Smooth muscle cell of trachea (primary cell): ENCODE measurements at places on chromosomes 11 and 22. TPM values are rescaled to one million over a fixed set of nuclear protein-coding genes. Genes with fewer than 3 reads are reported as not detected.

Gene MS4A7
- not detected in 2 replicates for total RNA-seq

Gene PATE2
- total RNA-seq = 0.29 and 0.66 TPM in 2 replicates

Gene OR10A2
- total RNA-seq = not detected in 2 replicates

Gene UCP3
- total RNA-seq = 0.33 and 1.5 TPM in 2 replicates

Gene TBX10
- not detected in 2 replicates for total RNA-seq
